ENCODE measurements at places on chromosomes 7 and 10.

DNA sequence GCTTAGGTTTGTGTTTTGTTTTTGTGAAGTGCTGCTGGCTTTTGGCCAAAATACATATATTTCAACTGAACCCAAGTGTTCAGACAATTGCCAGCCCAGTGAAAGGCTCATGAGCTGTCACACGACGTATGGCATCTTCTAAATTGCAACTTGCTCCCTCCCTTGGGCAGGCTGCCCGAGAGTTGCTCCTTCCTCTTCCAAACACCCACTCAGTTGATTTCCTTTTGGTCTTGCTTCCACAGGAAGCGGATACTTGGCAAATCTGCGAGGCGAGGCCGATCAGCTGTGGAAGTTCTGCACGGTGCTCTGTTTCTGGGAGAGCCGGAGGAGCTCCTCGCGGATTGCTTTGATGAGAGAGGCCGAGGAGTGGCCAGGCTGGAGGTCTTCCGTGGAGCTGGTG is 39.6 kb upstream of the ATP6V0A4 start:
- DNase-seq, result no peak

DNA sequence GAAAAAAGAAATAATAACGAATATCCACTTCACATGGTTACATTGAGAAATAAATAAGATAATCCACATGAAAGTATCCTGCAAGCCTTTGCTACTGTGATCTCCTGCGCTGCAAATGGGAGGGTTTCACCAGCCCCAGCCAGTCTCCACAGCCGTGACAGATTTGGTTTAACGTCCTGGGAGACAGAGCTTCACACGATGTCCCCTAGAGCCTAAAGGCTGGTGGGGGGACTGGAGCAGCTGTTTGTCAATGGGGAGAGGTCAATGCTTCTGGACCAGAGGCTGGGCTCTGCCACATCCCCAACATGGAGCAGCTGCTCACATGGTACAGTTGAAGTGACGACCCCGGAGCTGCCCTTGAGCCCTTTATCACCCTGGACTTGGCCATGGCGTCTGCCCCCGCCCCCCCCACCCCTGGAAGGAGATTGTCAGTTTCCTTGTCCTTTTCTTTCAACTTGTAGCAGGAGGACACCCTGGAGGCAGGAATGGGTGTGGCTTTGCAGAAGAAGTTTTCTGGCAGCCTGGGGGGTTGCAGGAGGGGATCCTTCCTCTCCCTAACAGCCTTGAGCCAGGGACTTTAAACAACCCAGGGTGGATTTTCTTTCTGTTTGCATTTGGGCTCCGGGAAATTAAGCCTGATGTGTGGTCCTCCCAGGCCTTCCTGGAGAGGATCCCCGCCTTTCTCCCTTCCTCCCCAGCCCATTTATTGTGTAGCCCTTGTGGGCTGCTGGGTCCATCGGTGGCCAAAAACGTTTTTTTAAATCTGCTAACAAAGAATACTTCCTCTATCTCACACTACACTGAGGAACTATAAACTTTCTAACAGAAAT is 37.0 kb upstream of the MXI1 start:
- no peak for DNase-seq

- DNase-seq, result no peak
These were observed 96.0 kb downstream of the GATA3 start for GRCh38 chr10:8150401-8150905.

GRCh38 chr7:91634485-91635177 is 245.9 kb downstream of the MTERF1 start:
- DNase-seq, result no peak

Measured in activated effector memory CD4-positive, alpha-beta T cell treated with anti-CD3 and anti-CD28 coated beads, Interleukin-2, amount 50 U/mL, for 16 hours (primary cell).